Dermis microvascular lymphatic vessel endothelial cell (primary cell): ENCODE measurements at places on chromosomes 11 and 22. TPM values are rescaled to one million over a fixed set of nuclear protein-coding genes. Genes with fewer than 3 reads are reported as not detected.

DNA sequence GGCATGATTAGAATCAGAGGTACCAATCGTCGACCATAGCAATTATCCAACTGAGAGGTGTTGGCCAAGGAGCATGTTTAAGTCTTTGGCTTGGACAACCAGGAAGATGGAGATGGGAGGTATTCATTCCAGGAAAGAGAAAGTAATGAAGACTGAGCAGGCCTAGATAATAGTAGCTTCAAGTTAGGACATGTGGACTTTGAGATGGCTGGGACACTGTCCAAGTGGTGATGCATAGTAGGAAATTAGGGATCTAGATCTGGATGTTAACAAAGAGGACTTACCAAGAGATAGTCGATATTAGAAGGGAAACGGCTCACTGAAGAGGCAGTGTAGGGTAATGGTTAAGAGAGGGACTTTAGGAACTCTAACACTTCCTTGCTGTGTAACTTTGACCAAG is 266.7 kb downstream of the FAM76B start:
- no peak for DNase-seq

GRCh38 chr22:24441406-24442351 is 14.3 kb downstream of the ADORA2A start:
- no peak for DNase-seq

DNA sequence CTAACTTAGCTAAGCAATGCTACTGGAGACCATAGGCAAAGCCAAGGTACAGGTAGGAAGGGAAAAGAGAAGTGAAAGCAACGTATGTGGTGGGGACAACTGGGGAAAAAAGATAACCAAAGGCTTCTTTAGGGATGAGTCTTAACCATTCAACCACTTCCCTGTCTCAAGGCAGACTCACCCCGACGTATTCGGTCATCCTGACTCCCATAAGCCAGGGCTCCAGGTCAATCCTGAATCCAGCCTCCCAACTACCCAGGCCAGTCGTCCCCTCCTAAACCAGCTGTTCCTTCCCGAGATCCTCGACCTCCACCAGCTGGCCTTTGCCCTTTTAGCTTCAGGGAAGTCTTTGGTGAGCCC is 330 bp downstream of the ACP2 start:
- DNase-seq, result peak; percentile 29

- DNase-seq, result no peak
These were observed 25.0 kb upstream of the RPS13 start for GRCh38 chr11:17102462-17102861.

Gene MUC6
- not detected in 2 replicates for total RNA-seq

DNA sequence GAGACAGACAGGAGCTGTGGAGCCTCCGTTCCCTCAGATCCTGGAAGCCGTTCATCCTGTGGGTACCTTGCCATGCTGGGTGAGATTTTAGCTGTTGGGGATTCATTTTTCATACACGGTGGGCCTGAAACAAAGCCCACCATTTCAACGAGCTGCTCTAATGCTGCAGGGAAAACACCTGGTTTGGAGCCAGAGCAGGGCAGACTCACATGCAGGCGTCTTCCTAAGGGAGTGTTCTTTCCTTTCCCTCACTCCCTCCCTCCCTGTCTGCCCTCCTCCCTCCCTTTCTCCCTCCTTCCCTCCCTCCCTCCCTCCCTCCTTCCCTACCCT is 52.5 kb downstream of the CD6 start:
- no peak for DNase-seq

GRCh38 chr11:121672630-121673487 is 220.1 kb upstream of the SORL1-AS1 start:
- no peak for DNase-seq

Gene TSSK2
- not detected in 2 replicates for total RNA-seq

GRCh38 chr11:122664188-122664587 is 8.7 kb downstream of the UBASH3B start:
- DNase-seq, result no peak

Gene TEX54
- not detected in 2 replicates for total RNA-seq

GRCh38 chr11:94043241-94043640 is 22.1 kb downstream of the HEPHL1 start:
- DNase-seq, result no peak

- DNase-seq, result no peak
These were observed 1.8 kb upstream of the CARS1 start for GRCh38 chr11:3058753-3059664.

DNA sequence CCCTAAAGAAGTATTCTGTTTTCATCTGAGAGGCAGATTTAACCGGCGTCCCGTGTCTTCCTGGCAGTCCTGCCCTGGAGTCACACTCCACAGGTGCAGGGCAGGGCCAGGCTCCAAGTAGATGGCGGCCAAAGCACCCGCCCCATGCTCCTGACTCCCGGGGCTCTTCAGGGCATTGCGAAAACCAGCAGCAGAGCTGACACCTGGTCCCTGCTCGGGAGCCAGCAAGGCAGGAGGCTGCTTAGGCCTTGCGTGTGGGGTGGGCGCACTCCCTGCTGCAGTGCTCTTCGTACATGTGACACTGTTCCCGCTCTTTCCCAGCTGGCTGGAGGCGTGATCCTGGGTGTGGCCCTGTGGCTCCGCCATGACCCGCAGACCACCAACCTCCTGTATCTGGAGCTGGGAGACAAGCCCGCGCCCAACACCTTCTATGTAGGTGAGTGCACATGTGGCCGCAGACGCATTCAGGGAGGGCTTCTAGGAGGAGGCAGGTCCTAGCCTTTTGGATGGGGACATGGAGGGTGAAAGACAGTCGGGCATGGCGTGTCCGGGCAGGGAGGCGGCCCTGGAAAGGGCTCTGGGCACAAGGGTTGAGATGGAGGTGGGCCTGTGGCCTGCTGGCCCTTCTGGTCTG is 10.3 kb upstream of the TSSC4 start:
- DNase-seq, result no peak

GRCh38 chr11:105466582-105467228 is 143.2 kb upstream of the GRIA4 start:
- peak; percentile 26 for DNase-seq

Gene ILK
- 111 and 145 TPM in 2 replicates for total RNA-seq

DNA sequence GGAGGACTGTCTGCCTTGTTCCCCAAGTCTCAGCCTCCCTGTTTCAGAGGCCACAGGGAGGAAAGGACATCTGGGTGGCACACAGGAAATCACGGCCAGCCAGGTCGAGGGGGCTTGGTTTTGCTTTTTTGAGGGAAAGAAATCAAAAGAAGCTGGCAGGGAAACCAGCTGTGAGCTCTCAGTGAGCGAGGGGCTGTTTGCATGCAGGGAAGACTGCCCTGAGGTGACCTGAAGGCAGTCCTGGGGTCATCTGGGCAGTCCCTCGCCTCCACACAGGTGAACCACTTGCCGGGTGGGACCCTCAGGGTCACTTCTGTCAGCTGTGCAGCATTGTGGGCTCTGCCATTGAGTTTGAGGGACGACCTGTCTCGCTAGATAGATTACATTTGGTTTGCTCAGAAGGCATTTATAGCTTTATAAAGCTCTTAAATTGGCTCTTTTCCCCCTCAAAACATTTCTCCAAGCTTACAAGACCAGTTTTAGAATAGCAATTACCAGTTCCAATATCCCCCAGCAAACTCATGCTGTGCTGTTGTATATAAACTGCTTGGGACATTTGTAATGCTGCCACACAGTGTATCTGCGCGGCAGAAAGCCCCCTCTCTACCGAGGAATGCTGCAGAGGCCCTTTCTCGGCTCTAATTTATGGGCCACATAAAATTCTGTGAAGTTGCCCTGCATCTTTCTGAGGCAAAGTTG is 28.3 kb downstream of the PKNOX2 start:
- DNase-seq, result no peak

GRCh38 chr11:80441821-80442220 is 1001.0 kb upstream of the TENM4 start:
- DNase-seq, result peak; percentile 18

GRCh38 chr11:58905721-58906547 is 33.4 kb upstream of the GLYATL1 start:
- DNase-seq, result peak; percentile 65

DNA sequence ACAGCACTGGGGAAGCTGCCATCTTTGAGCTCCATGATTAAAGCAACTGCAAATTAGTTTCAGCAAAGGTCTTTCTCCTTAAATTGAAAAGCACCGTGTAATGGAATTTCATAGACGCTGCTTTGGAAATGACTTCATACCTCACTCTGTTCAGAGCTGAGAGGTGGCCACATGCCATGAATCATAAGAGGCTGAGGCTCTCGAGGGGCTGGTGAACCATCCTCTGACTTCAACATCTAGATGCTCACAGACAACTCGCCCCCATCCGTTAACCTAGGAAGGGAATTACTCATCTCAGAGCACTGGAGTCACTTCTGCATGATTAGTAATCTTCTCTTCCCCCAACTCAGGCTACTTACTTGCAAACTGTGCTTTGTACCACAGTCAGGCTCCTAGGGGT is 122.3 kb downstream of the RCN1 start:
- no peak for DNase-seq

Gene CDC45
- 8.2 and 17.2 TPM in 2 replicates for total RNA-seq

GRCh38 chr22:40084246-40084645 is 89.5 kb downstream of the FAM83F start:
- DNase-seq, result no peak

Gene RAPSN
- total RNA-seq, result 0.13 and 0.25 TPM in 2 replicates

Gene TTC36
- 0.64 and 0.76 TPM in 2 replicates for total RNA-seq

DNA sequence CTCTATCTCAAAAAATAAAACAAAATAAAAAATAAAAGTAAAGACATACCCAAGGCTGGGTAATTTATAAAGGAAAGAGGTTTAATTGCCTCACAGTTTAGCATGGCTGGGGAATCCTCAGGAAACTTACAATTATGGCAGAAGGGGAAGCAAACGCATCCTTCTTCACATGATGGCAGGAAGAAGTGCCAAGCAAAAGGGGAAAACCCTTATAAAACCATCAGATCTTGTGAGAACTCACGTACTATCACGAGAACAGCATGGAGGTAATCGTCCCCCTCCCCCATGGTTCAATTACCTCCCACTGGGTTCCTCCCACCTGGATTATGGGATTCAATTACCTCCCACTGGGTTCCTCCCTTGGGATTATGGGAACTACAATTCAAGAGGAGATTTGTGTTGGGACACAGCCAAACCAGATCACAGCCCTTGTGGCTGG is 8.3 kb upstream of the SSTR3 start:
- DNase-seq, result no peak

GRCh38 chr11:134644476-134645456 is 232.7 kb upstream of the B3GAT1 start:
- no peak for DNase-seq

DNA sequence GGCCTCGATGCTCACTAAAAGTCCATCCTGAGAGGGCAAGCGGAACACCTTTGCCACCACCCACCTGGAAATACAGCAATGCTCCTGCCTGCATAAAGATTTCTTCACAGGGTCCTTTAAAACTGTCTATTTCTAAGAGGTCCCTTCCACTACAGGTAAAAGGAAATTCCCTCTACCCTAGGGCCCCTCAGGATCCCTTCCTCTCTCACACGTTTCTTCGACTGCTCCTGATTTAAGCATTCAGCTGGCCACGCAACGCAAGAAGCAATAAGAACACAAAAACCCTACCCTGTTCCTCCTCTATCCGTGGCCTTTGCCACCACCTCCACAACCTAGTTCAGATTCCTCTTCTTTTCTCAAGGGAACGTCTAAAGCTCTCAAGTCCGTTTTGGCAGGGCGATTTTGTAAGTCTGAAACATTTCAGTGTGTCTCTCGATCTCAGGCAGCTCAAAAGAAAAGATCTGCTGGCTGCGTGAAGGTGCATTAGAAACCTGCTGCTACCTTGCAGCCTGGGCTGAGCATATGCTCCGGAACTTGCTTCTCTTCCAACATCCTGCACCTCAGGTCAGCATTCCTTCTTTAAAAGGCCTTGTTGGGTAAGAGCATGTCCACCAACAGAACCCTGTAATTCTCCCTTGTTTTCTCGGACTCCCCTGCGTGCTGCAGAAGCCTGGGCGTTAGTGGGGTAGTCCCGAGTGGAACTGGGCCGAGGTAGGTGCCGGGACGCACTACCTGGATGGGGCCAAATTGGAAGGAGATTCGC is 1.6 kb downstream of the LGR4 start:
- no peak for DNase-seq

GRCh38 chr11:61367406-61367805 is 5.2 kb downstream of the TMEM138 start:
- DNase-seq, result no peak

GRCh38 chr11:125941267-125941618 is 4.6 kb upstream of the VSIG10L2 start:
- no peak for DNase-seq

DNA sequence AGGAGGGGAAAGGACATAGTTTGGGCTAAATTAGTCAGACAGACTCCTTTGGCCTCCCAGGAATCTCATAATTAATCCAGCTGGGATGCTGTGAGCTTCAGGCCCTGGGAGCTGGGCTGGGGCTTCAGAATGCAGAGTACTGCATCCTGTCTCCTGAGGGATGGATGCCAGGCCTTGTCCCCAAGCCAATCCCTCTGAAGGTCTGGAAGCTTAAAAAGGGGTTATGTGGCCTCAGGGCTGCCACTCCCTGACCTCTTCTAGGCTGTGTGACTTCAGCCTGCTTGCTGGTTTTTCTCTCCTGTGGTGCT is 6.9 kb upstream of the LRRC32 start:
- no peak for DNase-seq

GRCh38 chr11:75204012-75204674 is 36.4 kb upstream of the TPBGL start:
- no peak for DNase-seq

DNA sequence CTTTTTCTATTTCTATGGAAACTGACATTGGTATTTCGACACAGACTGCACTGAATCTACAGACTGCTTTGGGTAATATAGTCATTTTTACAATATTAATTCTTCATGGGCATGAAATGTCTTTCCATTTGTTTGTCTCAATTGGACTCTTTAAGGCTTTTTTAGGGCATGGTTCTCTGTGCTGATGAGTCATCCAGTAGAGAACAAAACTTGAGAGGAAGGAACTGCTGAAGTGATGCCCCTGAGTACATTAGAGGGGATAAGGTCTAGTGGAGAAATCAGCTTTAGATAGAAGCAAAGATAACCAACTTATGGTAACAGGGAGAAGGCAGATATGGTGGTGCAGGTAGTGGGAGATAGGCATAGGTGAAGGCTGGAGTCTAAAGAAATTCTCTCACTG is 25.1 kb downstream of the TSG101 start:
- DNase-seq, result no peak

- DNase-seq, result no peak
These were observed 295.6 kb downstream of the TBC1D22A start for GRCh38 chr22:47057916-47058585.

GRCh38 chr11:64036087-64037026 is 626 bp downstream of the FLRT1 start:
- peak; percentile 25 for DNase-seq

DNA sequence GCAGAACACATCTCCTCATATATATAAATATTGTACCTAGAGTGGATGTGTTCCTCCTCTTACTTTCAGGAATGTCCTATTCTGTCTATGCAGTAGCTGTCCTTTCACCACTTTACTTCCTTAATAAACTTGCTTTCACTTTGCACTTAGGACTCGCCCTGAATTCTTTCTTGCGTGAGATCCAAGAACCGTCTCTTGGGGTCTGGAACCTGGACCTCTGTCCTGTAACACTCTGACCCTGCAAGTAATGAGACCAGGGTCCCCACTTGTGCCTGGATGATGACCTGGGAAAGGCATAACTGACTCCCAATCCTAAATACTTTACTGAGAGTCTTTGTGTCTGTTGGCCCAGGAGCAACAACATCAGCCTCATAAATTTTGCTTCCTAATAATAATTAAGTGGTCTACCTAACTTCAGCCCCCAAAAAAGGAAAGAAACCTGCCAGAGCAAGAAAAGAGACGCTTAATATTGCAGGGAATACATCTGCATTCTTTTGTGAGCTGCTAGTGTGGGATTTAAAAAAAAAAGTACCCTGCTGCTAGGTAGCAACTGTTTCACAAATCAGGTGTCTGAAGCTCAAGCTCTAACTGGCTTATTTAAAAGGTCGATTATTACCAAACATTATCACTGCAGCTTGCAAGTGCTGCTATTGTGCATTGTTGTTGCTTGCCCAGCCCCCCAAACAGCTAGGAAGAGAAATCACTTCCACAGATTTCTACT is 69.3 kb downstream of the FAM168A start:
- no peak for DNase-seq
